ENCODE measurements at places on chromosomes 1 and 21.

- DNase-seq, result no peak
Measured at GRCh38 chr1:199685369-199685768, 342.1 kb upstream of the NR5A2 start.

GRCh38 chr1:201001962-201002361 is 21.6 kb downstream of the KIF21B start:
- no peak for DNase-seq

DNA sequence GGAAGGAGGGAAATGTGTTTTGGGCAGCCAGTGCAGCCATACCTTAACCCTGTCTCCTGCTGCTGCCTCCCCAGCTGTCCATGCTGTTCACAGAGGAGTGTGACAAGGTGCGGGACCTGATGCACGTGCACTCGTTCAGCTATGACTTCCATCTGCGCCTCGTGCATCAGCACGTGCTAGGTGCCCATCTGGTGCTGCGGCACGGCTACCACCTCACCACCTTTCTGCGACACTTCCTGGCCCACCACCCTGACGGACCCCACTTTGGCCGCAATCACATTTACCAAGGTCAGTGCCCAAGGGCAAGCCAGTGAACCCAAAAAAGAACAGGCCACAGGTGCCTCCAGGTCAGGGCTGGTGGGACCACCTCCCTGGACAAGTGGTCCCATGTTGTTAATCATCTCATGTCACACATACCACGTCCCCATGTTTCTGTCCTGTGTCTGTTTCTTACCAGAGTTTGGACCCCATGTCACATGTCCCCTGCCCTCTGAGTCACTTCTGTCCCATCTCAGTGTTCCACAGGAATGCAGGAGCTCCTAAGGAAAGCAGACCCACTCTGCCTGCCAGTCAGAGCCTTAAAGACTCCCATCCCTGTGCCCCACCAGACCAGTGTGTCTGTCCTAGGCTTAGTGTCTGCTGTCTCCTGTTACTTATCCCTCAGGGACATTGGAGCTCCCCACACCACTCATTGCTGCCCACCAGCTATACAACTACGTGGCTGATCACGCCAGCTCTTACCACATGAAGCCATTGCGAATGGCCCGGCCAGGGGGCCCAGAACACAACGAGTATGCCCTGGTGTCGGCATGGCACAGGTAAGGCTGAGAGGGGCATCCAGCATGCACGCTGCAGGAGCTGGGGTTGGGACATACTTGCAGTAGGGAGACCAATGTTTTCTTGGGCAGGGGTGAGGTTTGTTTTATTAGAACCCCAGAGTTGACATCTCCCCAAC is 6.6 kb downstream of the HYI start:
- DNase-seq, result no peak

GRCh38 chr1:41955461-41956159 is 36.9 kb upstream of the HIVEP3 start:
- no peak for DNase-seq

DNA sequence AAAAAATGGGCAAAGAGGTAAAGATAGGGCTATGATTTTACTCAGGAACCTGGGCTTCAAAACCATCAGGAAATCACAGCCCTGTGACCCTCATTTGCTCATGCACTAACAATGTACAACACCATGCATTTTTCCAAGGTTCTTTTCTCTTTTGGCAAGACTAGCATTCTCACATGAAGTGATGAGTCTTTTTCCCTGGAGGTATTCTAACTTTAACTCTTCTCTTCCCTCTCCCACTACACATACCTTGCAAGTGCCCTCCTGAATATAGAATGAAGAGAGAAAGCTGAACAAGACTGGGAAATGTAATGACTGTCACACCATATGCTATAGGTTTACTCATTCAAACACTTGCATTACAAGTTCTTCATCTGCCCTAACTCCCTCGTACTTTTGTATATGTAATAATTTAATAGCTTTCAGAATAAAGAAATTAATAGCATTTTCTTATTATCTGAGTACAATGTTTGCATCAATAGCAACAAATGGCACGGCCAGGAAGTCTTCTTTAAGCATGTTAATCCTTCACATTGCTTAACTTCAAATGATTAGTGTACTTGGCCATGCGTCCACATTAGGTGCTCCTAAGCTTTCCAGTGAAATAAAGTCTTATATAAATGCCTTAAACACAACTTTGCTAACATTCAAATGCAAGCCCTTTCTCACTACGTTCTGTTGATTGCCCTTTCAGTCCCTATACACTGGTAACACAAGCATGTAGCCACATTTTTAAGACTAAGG is 1.8 kb downstream of the NIBAN1 start:
- DNase-seq, result no peak

All from pons (tissue), 1 donor.